Stimulated activated CD8-positive, alpha-beta memory T cell treated with anti-CD3 and anti-CD28 coated beads, Interleukin-2, amount 100 ng/mL, for 1 hour (primary cell): ENCODE measurements at places on chromosomes 1 and 21.

GRCh38 chr1:110441888-110442287 is 9.1 kb upstream of the PROK1 start:
- DNase-seq = no peak

DNA sequence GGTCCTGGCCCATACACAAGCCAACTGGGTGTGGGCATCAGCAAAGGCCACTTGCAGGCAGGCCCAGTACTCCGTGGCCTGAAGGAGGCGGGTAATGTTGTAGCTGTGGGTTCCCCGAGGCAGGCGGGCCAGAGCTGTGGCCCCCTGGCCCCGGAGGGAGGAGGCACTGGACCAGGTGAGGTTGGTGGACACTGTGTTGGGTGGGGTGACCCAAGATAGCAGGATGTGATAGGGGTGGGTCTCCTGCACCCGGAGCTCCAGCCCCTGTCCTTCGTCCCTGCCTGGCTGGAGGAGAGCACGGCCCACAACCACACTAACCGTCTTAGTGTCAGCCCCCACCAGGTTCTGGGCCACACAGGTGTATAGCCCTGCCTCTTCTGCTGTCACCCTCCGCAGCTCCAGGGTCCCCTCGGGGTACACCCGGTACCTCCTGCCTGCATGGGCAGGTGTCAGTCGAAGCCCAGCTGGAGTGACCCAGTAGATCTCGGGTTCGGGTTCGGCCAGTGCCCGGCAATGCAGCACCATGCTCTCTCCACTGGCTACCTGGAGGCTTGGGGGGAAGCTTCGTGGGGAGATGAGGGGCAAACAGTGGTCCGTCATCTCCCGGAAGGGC is 67.3 kb downstream of the LRRN2 start:
- no peak for DNase-seq

GRCh38 chr1:191284175-191284574 is 806.5 kb upstream of the BRINP3 start:
- no peak for DNase-seq

DNA sequence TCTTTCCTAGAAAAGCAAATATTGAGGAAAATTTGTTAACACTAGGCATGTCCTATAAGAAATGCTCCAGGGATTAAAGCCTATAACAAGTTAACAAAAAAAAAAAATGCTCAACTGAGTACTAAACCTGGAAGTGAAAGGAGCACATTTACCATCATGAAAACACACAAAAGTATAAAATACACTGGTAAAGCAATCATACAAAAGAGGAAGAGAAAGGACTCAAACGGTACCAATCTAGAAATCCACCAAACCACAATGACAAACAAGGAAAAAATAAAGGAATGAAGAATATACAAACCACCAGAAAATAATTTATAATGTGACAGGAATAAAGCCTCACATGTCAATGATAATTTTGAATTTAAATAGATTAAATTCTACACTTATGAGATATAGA is 21.2 kb downstream of the CD1E start:
- no peak for DNase-seq

GRCh38 chr1:34970829-34971228 is 14.3 kb downstream of the TMEM35B start:
- no peak for DNase-seq
